ENCODE measurements at places on chromosomes 2 and 18.

DNA sequence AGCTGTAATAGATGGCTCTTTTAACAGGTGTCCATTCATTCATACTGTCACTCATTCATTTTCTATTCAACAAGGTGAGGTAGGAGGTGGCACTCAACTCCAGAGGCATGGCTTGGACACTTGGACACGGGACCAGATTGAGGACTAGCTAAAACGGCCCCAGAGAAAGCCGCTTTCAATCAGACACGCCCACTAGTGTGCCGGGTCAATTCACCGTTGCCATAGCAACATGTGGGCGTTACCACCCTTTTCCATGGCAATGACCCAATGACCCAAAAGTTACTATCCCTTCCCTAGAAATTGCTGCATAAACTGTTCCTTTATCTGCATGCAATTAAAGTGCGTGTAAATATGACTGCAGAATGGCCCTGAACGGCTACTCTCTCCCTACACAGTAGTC lies 49.2 kb upstream of the LGALSL start:
- no peak for DNase-seq

GRCh38 chr2:53786352-53786704 lies 425 bp downstream of the ASB3 start:
- DNase-seq = no peak

- DNase-seq = no peak
Observed at GRCh38 chr2:183996825-183997793, 601.2 kb upstream of the ZNF804A start.

- peak; percentile 28 for DNase-seq
Observed at GRCh38 chr18:616380-616995, 19.7 kb downstream of the CLUL1 start.

DNA sequence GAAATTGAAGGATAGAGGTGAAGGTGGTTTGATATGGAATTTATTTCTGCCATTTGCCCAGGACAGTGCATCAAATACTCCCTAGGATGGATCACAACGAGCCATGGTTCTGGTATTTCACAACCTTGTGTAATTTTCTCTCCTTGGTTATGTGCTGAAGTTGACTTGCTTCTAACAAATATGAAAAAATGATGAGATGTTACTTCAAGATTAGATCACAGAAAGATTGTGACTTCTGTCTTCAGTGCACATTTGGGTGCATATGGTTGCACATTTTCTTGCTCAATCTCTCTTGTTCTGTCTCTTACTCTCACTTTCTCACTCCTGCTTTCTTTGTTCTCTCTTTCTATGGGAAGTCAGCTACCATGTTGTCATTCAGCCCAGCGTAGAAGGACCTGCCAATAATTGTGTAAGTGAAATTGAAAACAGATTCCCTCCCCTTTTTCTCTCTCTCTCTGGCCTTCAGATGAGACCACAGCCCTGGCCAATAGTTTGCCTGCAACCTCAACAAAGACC lies 104.6 kb upstream of the RMDN2 start:
- no peak for DNase-seq

GRCh38 chr2:47645246-47645645 lies 137.7 kb upstream of the MSH6 start:
- no peak for DNase-seq

GRCh38 chr2:203704430-203704829 lies 2.0 kb upstream of the CD28 start:
- DNase-seq = no peak

DNA sequence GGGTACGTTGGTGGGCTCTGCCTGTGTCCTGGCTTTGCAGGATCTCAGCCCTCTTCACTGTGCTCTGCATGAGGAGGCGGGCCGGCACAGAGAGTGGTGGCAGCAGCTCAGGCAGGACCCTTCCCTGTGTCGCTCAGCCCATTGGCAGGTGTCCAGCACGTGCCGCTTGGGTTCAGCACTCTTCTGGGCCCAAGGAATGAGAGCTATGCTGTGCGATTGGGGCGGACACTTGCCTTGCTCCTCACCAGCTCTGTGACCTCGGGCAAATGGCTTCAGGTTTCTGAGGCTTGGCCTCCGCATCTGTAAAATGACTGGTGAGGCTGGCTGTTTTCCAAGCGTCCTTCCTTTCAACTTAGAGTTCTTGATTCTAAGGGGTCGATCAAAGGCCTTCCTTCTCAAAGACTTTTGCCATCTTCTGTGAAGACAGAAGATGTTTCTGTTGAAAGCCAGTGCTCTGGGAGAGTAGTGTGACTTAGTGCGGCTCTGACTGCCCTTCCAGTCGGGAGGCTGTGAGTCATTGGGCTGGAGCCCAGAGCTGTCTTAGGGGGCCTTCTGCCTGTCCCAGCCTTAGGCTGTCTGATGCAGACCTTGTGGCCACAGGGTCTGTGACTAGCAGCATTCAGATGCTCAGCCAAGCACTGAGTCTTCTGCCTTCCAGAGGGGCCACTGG lies 35.6 kb downstream of the GLI2 start:
- DNase-seq = no peak

DNA sequence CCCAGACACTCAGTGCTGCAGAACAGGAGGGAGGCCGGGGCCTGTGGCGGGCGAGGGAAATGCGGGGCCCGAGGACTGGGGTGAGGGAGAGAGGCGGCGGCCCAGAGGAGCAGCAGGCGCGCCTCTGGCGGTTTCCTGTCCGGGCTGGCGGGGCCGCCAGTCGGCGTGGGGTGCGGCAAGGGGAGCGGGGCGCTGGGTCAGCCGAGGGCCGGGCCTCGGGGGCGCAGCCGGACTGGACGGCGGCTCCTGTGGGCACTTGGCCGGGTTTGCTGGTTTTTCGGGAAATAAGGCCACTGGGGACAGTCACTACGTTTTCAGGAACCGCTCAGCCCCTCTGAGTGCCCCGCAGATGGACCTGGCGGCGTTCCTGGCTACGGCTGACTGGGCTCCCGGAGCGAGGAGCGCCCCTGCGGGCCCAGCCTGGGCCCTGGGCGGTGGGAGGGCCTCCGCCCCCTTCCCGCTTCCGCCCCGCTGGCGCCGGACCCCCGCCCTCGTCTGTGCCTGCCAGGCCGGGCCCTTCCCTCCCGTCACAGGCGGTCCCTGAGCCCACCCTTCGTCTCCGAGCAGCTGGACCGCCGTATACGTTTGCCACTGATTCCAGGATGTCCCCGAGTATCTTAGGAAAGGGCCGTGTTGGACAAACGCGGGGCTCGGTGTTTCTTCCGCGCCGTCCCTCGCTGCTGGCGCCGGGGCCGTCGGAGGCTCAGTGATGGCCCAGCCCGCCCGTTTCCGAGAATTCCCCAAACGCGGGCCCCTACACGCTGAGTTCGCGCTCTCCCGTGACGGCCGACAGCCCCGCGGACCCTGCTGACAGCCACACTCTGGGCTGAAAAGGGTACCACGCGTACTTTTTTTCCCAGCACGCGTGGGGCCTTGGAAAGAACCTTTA lies 84.6 kb downstream of the FAM210A start:
- DNase-seq = no peak

DNA sequence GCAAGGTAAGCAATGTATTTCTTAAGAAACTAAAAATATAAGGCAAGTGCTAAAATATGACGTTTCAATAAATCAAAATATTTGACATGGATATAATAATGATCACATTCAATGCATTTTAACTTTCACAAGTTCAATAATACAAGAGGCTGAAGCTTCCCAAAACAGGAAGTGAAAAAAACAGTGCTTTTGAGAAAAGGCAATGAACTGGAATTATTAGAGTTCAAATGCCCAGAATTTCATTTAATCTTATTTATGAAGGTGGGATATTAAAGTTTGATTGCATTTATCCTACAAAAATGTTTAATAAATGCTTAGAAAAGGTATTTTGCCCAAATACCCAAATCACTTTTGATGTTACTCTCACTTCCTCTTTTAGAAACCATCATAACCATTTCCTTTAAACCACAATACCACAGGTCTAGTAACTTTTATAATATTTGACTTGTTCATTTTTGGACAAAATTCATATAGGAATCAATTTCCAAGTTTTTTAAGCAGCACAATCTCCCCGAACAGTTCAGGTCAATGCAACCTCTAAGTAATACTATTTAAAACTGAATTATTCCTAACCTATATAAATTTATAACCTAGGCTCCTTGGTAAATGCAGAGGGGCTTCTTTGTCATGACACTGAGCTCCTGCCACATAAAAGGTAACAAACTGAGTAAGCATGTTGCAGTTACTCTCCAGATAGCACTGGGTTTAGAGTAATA lies 2.1 kb downstream of the NCKAP1 start:
- DNase-seq = peak; percentile 66

GRCh38 chr18:34548120-34548972 lies 161.8 kb upstream of the DTNA start:
- no peak for DNase-seq

DNA sequence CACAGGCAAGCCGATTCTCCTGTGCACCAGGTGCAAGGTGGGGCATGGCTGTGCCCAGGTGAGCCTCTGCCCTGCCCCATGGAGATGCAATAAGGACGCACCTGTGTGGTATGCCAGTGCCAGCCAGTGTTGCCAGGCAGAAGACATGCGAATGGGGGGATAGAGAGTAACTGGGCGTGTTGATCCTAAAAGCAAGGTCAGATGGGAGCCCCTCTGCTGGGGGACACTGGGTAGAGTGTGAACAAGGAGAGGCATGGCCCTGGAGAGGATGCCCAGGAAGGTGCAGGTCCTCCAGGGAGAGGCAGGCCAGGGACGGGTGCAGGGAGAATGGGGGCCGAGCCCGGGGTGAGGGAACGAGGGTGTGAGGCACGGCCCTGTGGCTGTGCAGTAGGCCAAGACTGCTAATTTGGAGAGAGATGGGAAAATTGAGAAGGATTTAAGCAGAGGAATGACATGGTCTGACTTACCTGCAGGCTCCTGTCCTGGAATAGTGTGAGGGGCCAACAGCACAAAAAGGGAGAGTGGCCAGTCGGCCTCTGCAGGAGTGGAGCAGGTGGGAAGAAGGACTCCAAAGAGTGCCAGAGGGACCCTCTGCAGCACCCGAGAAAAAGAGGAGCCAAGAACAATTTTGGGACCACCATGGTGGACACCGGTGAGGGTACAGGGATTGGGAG lies 690.4 kb upstream of the HS6ST1 start:
- no peak for DNase-seq

- no peak for DNase-seq
Observed at GRCh38 chr2:54680397-54681041, 42.9 kb upstream of the EML6 start.

- peak; percentile 12 for DNase-seq
Observed at GRCh38 chr18:76495006-76495370, at the start of gene ZNF516. Gene ZNF516, minus strand, starts transcription at chr18:76495242. Its CDS starts 52,188 bp downstream, at chr18:76443054.

- no peak for DNase-seq
Observed at GRCh38 chr18:41395695-41396094, 559.3 kb upstream of the PIK3C3 start.

GRCh38 chr2:239140346-239141020 lies 260.3 kb downstream of the HDAC4 start:
- no peak for DNase-seq

DNA sequence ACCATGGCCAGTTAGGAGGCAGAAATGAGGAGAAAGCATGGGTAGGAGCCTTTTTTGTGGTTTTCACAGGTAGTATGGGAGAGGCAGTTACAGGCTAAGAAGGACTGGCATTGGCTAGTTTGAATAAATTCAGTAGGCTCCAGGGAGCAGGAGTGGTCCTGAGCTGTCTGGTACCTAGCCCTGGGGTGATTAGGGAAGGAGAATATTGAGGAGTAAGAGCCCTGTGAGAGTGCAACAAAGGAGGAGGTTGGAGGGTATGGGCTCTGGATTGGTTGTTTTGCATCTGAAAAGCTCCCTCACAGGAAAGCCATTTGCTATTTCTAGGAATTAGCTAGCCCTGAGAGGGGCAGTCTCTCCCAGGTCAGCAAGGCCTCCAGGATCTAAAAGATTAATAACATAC lies 13.3 kb upstream of the TCF7L1 start:
- DNase-seq = no peak

DNA sequence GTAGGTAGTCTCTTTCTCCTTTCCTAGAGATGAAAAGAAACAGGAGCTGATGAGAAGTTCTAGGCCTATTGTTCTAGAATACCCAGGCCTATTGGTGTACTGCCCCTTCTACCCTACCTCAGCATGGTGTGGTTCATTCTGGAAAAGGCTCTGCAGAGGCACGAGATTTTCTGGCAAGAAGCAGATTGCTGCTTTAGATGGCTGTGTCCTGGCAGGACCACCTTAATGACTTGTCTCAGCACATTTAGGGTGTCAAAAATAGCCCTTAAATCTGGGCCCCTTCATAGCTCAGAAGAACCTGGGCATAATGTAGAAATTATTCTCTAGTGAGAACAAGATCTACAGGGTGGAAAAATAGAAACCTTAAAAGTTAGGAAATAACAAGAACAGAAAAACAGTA lies 87.9 kb downstream of the BCL2L11 start:
- no peak for DNase-seq

DNA sequence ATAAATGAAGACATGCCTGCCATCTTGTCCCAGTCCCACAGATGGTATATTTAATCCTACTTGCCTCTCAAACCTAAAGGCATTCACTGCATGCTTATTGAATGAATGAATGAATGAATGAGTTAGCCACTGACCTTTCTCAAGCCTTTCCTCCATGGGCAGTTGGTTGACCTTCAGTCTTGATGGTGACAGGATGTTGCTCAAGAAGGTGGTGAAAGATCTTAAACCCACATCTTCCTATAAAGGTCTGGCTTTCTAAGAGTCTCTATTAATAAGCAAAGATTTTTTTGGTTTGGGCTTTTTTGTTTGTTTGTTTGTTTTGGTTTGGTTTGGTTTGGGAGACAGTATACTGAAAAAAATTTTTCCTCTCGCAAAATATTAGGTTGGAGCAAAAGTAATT lies 41.7 kb downstream of the KIAA2012 start:
- DNase-seq = no peak

GRCh38 chr2:647003-647560 lies 30.1 kb downstream of the TMEM18 start:
- DNase-seq = no peak
